ENCODE measurements at places on chromosomes 12 and 14. TPM values are rescaled to one million over a fixed set of nuclear protein-coding genes. Genes with fewer than 3 reads are reported as not detected.

DNA sequence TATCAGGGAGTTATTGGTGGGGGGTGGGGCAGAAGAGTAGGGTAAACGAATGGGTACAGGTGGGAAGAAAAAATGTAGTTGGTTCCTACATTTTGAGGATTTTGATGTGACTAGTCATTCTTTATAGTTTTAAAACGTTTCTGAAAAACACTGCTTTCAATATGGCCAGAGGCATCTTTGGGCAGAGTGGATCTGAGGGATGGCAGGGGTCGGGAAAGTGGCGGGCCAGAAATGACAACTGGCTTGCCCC is 527 bp upstream of the ATP23 start:
- DNase-seq, result no peak

- DNase-seq, result no peak
Measured at GRCh38 chr12:123961585-123962345, 10.9 kb downstream of the CCDC92 start.

GRCh38 chr14:68359837-68360552 is 432.9 kb downstream of the ZFP36L1 start:
- DNase-seq, result peak; percentile 87

- DNase-seq, result no peak
Measured at GRCh38 chr12:31715283-31715825, 13.5 kb downstream of the AMN1 start.

- DNase-seq, result no peak
Measured at GRCh38 chr14:22884738-22885523, 1.9 kb downstream of the REM2 start.

The EML1 gene
- 34.5 TPM for total RNA-seq

Measured in lower lobe of right lung (tissue), 2 donors.